ENCODE measurements at places on chromosomes 7 and 10.
A peak's percentile ranks its signal among the peaks of the same experiment; 100 is the strongest.

GRCh38 chr10:30656233-30656632 lies 26.7 kb upstream of the LYZL2 start:
- DNase-seq = no peak

DNA sequence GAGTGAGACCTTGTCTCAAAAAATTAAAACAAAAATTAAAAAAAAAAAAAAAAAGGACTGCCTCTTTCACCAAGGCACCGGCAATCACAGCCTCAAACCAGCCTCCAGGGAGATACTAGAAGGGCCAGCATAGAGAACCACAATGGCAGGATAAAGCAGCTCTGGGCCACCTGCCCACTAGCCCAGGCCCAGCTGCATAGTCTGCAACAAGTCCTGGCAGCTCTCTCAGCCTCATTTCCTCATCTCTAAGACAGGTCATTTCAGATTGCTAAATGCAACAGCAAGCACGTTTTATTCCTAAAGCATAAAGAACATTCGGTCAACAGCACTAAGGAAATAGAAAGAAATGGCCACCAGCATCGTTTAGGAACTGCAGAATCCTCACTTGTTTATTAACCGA lies 28.8 kb downstream of the XPNPEP1 start:
- peak; percentile 93 for DNase-seq

GRCh38 chr10:46555366-46555712 lies 1.1 kb downstream of the GPRIN2 start:
- no peak for DNase-seq

- DNase-seq = no peak
Observed at GRCh38 chr7:29882481-29882880, 76.2 kb downstream of the WIPF3 start.

- no peak for DNase-seq
Observed at GRCh38 chr10:98814470-98814869, 367.7 kb upstream of the HPS1 start.

DNA sequence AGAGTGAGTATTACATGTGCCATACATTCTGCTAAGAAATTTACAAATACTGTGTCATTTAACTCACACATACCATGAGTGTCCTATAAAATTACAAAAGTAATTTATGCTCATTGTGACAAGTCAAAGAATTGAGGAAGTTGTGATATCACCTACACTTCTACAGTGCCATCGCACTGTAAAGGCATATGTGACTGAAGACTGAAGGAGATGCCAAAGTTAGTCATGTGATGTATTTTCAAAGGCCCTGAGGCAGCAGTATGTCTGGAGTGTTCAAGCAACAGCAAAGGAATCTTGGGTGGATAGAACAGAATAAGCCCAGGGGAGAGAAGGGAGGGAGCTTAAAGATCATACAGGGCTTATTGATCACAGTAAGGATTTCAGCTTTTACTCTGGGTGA lies 176.8 kb downstream of the WNT2 start:
- DNase-seq = no peak

GRCh38 chr10:7795605-7796004 lies 7.6 kb downstream of the ATP5F1C start:
- no peak for DNase-seq

- DNase-seq = no peak
Observed at GRCh38 chr7:12322903-12323300, 80.8 kb downstream of the VWDE start.

DNA sequence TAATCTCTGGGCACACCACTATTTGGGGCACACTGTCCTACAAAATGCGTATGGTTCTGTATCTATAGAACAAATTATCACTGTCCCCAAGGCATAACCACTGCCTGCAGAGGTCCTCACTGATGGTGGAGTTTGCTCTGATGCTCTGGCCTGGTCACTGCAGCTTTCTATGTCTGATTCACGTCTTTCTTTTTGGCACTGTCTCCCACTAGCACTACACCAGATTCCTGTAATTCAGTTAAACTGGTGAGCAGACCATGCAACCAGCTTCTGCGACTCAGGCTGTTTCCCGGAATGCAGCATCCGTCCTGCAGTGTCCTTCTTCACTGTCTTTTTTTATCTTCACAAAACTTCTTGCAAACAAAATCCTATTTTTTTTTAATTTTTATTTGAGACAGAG lies 112.8 kb downstream of the KLF6 start:
- no peak for DNase-seq

DNA sequence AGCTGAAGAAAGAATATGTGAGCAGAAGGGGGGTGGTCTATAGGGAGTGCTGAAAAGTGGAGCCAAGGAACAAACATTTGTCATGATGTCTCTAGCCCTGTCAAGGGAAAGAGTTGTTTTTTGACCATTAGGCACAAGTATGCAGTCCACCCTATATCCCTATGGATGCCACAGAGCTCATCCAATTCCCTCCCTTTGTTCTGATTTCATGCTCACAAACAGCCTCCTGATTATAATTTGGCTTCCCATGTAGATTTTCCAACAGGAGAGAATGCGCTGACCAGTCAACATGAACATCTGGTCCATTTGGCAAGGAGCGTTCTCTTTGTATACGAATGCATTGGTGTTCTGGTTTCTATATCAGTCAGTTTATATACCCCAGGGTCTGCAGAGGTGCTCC lies 12.1 kb upstream of the CEP41 start:
- DNase-seq = no peak

GRCh38 chr10:978826-979421 lies 9.3 kb upstream of the GTPBP4 start:
- no peak for DNase-seq

All from tibial artery (tissue), 4 donors.